ENCODE measurements at places on chromosomes 6 and 20. TPM values are rescaled to one million over a fixed set of nuclear protein-coding genes. Genes with fewer than 3 reads are reported as not detected.

GRCh38 chr6:7615611-7616383 lies 25.8 kb downstream of the SNRNP48 start:
- peak; percentile 52 for DNase-seq

GRCh38 chr20:62864207-62864606 lies 2.6 kb upstream of the TCFL5 start:
- no peak for DNase-seq

GRCh38 chr6:27816906-27817305 lies 95.3 kb downstream of the OR2B2 start:
- no peak for DNase-seq

GRCh38 chr6:159110013-159110412 lies 59.2 kb upstream of the FNDC1 start:
- no peak for DNase-seq

DNA sequence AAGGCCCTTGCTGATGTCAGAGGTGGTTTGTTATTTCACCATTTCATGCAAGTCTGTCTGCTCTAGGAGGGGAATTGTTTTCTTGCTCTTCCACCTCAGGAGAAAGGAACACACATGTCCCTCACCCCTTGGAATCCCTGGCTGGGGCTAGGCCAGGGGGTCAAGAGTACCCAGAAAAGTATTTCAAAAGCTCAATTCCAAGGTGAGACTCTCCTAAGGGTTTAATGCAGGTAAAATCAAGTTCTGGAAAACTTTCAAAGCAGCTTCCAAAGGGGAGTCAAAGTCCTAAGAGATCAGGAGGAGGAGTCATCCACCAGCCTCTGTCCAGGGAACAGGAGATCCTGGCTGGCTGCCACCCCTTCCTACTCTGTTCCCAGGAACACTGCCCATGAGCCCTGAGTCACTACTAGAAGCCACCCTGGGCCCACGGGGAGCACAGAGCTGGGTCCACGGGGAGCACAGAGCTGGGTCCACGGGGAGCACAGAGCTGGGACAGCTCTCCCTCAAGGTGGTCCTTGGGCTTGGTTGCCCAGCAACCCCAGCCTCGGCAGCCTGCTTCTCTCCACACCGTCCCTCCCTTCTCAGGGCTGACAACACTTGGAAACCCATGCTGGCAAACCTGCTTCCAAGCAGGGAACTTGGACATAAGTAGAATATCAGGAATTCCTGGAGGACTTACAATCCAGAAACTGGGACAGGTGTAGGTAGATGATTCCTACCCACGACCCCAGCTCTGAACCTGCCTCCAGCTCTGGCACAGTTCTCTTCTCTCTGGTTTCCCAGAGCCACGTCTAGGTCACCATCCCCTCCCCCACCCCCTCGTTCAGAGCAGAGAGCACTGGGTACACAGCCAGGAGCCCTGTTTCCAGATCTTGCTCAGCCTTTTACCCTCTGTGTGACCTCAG lies 35.3 kb upstream of the CDKN1A start:
- peak; percentile 92 for DNase-seq

DNA sequence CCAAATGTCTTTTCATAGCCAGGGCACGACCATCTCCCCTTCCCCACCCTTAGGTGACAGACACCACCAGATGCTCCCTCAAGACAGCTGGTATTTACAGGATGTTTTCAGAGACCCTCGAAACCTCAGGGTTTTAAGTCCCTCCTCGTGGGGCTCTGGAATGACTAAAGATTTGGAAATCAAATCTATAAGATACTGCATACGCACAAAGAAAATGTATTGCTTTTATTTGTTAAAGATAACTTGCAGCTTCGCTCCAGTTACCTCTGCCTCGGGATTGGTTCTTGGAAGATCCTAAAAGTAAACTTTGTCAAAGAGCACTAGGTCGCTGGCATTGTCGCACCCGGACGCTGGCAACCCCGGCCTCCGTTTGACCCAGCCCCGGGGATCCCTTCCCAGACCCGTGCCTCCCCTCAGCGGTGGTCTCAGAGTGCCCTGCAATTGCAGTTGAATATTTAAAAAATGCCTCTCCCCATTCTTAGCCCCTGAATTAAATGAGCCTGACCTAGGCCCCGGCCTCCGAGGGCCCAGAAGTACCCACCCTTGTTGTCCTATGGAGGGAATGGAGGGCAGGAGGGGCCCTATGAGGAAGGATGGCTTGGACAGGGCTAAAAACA lies 7.1 kb downstream of the PAX1 start:
- no peak for DNase-seq

Gene BMP7
- total RNA-seq = 1.2 TPM

Gene OXT
- 0.46 TPM for total RNA-seq

Gene SPTLC3
- total RNA-seq = 26.7 TPM
